ENCODE measurements at places on chromosomes 4 and X. TPM values are rescaled to one million over a fixed set of nuclear protein-coding genes. Genes with fewer than 3 reads are reported as not detected.
A peak's percentile ranks its signal among the peaks of the same experiment; 100 is the strongest.

The YY2 gene
- total RNA-seq, result 13.7 TPM

The ETNPPL gene
- total RNA-seq, result 1.1 TPM

The GAGE12E gene
- total RNA-seq, result not detected

The POU3F4 gene
- total RNA-seq, result not detected

The MAGEA12 gene
- total RNA-seq, result 5.6 TPM

- no peak for DNase-seq
These were observed 160.3 kb upstream of the GPC4 start for GRCh38 chrX:133575501-133576136.

GRCh38 chr4:167222099-167222498, 12.2 kb downstream of the SPOCK3 start:
- DNase-seq, result no peak

- no peak for DNase-seq
These were observed 20.9 kb upstream of the ZRSR2 start for GRCh38 chrX:15769300-15769954.

- no peak for DNase-seq
These were observed 189.6 kb upstream of the LNX1 start for GRCh38 chr4:53780736-53781400.

DNA sequence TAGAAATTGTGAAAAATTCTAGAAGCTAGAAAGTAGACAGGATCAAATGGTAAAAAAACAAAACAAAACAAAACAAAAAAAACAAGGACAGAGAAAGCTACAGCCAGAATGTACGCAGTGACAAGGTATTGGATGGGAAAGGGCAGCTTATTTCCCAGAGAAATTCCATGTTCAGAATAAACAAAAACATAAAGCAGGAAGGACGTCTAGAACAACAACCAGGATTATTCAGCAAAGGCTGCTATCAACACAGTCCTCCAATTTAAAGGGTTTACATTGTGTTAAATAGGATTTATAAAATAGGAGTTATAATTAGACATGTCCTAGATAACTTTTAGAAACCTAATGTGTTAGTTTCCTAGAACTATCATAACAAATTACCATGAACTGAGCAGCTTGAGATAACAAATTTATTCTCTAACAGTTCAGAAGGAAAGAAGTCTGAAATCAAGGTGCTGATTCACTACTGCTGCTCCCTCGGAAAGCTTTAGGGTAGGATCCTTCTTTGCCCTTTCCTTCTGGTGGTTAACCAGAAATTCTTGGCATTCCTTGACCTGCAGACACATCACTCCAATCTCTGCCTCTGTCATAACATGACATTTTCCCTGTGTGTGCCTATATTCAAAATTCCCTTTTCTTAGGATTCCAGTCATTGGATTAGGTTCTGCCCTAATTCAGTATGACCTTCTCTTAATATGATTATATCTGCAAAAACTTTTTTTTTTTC, 175.6 kb downstream of the SNCA start:
- DNase-seq, result no peak

GRCh38 chrX:123773258-123773988, 40.6 kb upstream of the THOC2 start:
- no peak for DNase-seq

DNA sequence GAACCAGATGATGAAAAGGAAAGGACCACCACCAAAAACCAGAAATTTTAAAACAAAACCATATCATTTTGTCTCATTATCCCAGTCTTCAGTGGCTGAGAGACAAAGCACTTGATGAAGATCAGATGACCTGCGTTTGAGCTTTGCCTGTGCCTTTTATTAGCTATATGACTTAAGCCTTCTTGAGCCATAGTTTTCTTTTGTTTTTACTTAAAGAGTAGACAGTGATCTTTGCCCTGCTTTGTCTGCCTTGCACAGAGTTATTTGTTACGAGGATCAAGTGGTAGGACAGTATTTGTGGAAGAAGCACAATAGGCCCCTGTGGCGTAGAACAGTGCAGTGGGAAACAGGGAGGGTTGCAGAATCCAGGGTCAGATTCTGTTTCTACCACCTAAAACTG, 89.9 kb downstream of the SLC10A6 start:
- DNase-seq, result no peak

GRCh38 chr4:34417160-34417559, 1827.2 kb downstream of the ARAP2 start:
- DNase-seq, result no peak

DNA sequence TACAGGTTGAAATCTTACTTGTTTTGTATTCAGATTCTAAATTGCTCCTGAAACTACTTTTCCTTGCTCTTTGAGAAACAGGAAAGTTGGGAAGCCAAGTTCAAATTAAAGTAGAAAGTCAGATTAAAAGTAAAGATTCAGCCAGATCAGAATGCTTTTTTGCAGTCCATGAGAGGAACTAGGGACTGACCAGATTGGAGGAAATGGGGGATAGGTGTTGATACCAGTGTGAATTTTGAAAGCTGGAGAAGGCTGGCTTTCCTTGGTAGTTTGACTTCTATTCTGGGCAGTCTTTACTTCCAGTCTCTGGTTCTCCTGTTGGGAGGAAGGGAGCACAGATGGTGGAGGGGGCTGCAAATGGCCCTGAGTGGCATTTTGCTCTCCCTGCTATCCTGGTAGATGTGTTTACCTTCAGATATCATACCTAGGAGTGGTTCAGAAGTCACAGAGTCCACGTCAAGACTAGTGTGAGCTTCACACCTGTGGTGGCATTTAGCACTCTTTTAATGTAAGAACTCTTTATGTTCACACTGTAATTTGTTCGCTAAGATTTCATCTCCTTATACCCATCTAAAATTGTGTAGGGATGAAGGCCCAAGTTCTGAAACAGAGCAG, 68.8 kb downstream of the FNIP2 start:
- no peak for DNase-seq

GRCh38 chrX:49238735-49239134, 3.5 kb downstream of the CCDC22 start:
- no peak for DNase-seq

DNA sequence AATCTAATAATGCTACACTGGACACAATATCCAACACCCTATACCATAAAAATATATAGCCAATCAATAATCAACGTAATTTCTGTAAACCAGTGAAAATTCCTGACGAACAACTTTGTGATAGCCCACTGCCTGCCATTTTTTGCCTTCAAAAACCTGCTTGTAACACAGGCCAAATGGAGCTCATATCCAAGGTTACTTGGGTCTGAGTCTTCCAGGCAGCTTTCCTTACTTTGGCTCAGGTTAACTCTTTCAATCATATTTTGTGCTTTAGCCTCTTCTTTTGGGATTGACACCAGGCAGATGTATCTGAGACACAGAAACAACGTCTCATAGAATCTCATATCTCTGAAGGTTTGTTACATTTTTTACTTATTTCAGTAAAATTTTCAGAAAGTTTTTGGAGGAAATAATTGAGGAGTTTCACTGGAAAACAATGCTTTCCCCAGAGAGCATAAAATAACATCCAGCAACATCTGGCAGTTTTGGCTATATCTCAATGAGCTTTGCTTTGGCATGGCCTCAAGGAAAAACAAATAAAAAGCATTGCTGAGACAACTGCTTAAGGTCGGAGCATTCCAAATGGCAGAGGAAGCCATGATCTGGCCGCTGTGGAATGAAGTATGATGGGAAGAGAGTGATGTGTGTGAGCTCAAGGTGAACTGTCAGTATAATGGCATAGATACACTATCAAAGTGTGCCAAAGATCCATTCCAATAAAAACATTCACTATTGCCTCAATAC, 162.9 kb upstream of the SPIN4 start:
- DNase-seq, result peak; percentile 4

GRCh38 chrX:96182366-96182765, 502.3 kb upstream of the DIAPH2 start:
- no peak for DNase-seq

DNA sequence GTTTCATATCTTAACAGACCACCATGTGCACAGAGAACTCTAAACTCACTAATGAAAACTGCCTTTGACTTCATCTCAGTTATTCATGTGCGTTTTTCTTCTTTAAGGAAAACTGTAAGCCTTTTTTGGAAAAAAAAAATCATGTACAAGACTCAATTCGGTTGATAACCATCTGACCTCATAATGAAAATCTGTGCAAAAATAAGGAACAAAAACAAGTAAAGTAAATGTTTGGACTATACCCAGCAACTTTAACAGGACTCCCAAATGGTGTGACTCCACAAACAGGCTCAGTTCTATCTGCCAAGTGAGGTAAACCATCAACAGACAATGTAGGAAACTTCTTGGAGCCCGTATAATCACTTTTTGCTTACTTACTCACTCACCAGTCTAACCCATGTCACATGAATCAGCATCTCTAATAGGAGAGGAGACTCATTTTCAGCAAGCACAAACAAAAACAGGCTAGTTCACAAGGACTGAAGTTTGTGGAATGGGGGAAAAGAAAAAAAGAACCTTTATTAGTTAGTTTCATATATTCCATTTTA, 9.3 kb downstream of the APOO start:
- DNase-seq, result no peak

GRCh38 chr4:99816545-99817308, at the start of gene DAPP1:
Gene DAPP1, plus strand, starts transcription at chr4:99816827. Its CDS starts 87 bp downstream, at chr4:99816914.
- no peak for DNase-seq

- no peak for DNase-seq
These were observed 9.1 kb downstream of the TADA2B start for GRCh38 chr4:7052313-7052712.

DNA sequence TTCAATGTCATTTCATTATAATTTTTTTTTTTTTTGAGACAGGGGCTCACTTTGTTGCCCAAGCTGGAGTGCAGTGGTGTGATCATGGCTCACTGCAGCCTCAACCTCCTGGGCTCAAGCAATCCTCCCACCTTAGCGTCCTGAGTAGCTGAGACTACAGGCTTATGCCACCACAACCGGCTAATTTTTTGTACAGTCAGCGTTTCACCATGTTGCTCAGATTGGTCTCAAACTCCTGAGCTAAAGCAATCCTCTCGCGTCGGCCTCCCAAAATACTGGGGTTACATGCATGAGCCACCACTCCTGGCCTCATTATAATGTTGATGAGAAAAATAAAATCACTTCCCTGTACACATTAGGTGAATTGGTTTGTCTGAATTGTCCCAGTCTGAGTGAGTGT, 16.9 kb downstream of the TAF7L start:
- no peak for DNase-seq

DNA sequence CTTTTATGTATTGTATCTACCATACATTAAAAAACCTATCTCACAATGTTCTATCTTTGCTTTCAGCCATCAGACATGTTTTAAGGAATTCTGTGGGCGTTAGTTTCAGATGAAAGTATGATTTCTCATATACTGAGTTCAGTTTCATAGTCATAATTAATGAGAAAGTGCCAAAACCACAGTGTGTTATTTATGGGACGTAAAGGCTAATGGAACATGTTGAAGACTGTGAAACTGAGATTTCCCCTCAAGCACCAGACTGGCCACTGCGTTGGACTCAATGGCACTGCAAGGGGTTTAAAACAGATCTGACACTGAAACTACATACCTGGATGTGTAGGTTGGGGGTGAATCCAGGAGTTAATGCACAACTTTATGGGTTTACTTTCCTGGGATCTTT, 32.0 kb downstream of the F8 start:
- DNase-seq, result no peak

DNA sequence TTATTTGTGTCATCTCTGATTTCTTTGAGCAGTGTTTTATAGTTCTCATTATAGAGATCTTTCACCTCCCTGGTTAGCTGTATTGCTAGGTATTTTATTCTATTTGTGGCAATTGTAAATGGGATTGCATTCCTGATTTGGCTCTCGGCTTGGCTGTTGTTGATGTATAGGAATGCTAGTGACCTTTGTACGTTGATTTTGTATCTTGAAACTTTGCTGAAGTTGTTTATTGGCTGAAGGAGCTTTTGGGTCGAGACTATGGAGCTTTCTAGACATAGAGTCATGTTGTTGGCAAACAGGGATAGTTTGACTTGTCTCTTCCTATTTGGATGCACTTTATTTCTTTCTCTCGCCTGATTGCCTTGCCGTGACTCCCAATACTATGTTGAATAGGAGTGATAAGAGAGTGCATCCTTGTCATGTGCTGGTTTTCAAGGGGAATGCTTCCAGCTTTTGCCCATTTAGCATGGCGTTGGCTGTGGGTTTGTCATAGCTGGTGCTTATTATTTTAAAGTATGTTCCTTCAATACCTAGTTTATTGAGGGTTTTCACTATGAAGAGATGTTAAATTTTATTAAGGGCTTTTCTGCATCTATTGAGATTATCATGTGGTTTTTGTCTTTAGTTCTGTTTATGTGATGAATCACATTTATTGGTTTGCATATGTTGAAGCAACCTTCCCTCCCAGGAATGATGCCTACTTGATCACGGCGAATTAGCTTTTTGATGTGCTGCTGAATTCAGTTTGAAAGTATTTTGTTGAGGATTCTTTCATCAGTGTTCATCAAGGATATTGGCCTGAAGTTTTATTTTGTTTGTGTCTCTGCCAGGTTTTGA, 72.7 kb upstream of the BOD1L1 start:
- DNase-seq, result no peak

DNA sequence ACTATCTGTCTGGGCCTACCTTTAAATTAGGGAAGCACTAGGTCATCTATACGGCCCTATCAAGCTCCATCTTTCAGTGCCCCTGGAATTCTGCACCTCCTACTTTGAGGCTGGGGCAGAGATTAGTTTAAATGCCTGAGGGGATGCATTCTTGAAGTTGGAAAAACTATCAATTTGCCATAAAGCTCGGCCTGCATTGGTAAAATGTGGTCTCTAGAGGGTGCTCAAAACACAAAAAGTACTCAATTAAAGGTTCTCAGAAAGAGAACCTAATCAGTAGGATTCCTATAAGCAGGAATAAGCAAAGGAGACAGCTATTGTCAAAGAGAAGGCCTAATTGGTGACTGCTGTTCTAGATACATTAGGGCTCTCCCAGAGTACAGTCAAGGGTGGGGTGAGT, 111.7 kb downstream of the AMER1 start:
- no peak for DNase-seq

DNA sequence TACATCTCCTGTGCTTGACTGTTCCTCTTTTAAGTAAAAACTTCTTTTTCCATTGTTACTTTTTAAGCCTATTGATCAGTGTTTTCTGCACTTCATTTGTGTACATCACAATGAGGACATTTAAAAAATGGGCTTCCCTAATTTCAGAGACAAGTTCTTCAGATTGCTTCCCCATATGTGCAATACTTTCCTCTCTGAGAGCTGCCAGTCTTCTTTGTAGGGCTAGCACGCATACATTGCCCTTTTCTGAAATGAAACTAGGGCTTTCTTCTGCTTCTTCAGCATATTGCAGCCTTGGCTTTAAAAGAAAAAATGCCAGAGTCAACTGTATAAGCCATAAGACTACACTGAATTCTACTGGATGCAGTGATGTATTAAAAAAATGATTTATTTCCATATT, 37.8 kb downstream of the FAT4 start:
- no peak for DNase-seq

DNA sequence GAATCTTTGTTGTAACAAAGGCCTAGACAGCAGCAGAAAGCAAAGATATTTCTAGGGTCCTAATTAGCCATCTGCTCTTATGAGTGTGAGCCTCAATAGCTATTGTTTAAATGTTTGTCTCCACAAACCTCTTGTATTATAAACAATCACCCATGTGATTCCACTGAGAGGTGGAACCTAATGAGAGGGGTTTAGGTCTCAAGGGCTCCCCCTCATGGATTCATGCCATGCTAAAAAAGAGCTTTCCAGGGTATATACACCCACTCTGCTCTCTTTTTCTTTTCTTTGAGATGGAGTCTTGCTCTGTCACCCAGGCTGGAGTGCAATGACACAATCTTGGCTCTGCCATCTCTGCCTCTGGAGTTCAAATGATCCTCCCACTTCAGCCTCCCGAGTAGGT, 42.1 kb downstream of the TRIM61 start:
- no peak for DNase-seq

All from prostate gland (tissue), 2 donors.